ENCODE measurements at places on chromosomes 12 and 14.

DNA sequence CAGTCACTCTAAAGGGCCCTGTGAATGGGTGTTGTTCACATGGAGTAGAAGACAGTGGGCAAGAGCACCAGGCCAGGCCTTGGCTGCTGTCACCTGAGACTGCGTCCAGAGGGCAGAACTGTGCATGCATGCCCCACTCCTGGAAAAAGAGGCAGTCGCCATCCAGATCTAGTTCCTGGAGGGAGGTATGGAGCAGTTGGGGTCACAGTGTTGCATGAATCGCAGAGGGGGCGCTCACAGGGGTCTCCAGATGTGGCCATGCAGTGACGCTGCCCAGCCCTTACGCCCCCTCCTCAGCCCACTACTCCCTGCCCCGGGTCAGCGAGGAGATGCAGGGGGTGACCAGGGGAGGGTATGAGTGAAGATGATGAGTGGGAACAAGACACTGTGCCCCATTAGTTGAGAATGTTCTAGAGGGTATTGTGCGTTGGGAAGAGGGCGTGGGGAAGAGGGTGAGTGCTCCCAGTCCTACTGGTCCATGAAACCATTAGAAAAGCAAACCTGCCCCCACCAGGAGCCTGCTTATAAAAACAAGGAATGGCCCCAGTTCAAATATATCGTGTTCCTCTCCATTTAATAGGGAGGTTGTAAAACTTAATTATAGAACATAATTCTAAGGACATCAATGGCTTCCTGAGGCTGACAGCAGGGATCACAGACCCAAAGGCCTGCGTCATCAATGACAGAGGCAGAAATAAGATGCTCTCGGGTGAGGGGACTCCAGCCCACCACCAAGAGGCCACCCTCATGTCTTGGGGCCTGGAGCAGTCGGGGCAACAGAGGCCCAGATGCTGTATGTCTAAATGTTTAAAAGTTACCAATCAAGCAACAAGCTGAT is 32.2 kb upstream of the BCL7A start:
- DNase-seq: no peak

- no peak for DNase-seq
Observed at GRCh38 chr14:69320581-69321365, 60.8 kb downstream of the GALNT16 start.

GRCh38 chr12:113161415-113162016 is 12.0 kb downstream of the CFAP73 start:
- DNase-seq: peak; percentile 34

DNA sequence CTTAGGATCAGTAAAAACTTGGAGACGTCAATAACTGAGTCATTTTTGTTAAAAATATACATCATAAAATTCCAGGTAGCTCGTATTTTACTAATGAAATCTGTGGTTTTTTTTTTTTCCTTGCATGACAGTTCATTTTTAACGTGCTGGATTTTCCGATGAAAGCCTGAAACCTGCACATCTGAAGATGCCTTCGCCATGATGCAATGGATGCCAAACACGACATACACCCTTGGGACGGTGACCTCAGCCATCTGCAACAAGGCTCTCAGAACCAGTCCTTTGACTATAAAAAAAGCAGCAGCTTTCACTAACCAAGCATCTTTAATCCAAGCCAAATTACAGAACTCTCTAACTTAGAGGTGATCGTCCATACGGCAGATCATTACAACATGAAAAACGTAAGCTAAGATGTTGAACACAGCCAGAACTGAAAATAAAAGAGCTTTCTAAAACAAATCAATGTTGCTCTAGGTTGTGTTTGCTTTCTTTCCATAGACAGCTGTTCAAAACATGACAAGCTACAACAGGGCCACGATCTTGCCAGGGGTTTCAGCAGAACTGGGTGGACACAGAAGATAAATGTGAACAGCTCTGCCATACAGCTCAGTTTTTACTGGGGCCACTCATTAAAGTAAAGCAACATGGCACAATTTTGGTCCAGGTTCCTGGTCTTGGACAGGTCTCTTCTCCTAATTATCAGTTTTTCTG is 7.8 kb downstream of the NIN start:
- no peak for DNase-seq
